Gastrocnemius medialis (tissue), 4 donors: ENCODE measurements at places on chromosomes 1 and 21.

DNA sequence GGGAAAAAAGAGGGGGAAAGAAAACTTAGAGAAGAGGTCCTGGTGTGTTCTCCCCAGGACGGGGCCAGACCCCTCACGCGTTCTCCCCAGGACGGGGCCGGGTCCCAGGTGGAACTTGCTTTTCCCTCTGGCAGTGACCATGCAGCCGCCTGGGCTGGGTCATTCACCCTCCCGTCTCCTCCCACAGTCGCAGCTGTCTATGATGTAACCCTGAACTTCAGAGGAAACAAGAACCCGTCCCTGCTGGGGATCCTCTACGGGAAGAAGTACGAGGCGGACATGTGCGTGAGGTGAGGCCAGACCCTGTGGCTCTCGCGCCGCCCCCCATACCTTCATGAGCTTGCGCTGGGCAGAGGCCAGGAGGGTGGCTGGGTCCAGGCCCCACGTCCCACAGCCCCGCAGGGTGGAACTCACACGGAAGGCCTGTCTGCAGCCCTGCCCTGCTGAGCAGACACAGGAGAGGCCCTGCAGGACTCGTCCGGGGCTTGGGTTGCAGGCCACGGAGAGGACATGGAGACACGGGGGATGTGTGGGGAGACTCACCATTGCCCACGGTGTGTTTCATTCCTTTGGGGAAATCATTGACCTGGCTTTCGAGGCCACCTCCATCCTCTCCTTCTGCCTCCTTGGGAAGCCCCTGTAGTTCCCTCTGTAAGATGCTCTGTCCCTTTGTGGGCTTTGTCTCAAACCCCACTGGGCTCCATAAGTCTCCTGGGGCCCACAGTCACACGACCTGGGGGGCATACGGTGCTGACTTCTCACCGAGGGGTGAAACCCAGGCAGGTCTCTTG is 40.7 kb upstream of the TRAPPC10 start:
- peak; percentile 83 for DNase-seq

DNA sequence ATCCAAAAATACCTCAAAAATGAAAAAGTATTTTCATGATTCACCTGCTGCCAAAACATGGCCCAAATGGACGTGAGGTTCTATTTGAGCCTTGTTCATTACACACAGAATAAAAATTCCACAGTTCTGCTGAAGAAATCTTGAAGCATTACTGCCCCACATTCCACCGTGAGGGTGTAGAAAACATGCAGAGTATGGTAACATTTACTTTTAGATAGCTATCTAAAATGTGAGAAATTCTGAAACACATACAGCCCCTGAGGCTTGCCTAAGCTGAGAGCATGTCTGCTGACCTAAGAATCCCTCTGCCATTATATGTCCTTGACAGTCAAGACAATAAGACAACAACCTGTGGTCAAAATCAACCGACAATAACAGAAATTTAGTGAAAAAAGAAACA is 186.5 kb downstream of the DSCAM start:
- no peak for DNase-seq

DNA sequence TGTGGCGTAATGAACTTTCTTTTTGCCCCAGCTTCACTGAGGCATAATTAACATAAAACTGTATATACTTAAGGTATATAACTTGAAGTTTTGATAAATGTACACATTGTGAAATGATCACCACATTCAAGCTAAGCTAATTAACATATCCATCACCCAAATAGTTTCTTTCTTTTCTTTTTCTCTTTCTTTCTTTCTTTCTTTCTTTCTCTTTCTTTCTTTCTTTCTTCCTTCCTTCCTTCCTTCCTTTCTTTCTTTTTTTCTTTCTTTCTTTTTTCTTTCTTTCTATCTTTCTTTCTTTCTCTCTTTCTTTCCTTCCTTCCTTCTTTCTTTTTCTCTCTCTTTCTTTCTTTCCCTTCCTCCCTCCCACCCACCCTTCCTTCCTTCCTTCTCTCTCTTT is 62.5 kb downstream of the XCL1 start:
- no peak for DNase-seq

DNA sequence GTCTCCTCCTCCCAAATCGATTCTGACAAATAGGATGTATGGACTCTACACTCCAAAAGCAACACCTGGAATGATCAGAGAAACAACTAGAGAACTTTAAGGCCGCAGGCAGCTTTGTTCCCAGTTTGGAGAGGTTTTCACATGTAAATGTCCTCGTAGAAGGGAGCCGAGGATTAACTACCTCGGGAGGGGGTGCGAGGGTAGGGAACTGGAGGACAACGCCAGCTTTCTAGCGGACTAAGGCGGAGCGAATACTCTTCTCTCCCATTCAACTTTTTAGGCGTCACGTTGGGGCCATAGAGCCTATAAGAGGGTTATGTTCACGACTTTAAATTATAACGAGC is 1.2 kb downstream of the SCAF4 start:
- DNase-seq = no peak

DNA sequence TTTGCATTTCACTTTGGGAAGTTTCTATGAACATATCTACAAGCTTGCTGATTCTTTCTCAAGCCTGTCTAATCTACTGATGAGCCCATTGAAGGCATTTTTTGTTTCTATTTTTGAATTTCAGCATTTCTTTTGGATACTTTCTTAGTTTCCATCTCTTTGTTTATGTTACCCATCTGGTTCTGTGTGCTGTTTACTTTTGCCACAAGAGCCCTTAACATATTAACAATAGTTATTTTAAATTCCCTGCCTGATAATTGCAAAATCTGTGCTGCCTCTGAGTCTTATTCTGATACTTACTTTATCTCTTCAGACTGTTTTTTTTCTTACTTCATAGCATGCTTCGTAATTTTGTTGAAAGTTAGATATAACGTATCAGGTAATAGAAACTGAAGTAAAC is 75.8 kb upstream of the ZRANB2 start:
- DNase-seq = no peak

DNA sequence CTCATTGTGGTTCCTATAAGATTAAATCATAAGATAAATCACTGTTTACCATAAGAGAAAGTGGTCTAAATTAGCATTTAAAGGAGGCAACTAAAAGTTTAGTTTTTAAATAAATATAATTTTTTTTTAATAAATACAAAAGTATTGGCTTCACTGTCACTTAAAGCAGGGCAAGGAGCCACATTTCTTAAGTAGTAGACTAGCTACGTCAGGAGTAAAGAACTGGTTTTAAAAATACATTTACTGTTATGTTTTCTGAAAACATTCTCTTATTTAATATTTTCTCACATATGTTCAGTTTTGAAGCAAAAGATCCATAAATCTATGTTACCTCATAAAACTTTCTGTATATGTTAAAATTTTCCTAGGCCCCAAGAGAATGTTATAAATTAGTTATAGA is 2.2 kb downstream of the ANGPTL1 start:
- no peak for DNase-seq

DNA sequence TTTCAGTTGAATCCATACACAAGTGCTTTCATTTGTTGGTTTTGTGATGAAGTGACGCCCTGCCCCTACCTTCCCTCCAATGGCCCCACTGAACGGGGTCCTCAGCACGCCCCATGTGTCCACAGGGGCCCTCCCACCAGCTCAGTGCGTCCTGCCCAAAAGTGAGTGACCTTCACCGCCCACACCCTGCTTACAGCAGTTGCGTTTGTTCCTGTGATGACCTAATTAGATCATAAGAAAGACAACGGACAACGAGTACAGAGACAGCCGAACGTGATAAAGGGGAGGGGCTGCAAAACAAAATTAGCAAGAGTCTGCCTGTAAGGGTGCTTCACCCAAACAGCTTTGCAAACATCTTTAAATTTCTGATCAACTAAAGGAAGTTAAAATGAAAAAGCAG is 38.2 kb upstream of the RIPK4 start:
- no peak for DNase-seq

- no peak for DNase-seq
Observed at GRCh38 chr1:244409701-244410100, 42.0 kb downstream of the ADSS2 start.

DNA sequence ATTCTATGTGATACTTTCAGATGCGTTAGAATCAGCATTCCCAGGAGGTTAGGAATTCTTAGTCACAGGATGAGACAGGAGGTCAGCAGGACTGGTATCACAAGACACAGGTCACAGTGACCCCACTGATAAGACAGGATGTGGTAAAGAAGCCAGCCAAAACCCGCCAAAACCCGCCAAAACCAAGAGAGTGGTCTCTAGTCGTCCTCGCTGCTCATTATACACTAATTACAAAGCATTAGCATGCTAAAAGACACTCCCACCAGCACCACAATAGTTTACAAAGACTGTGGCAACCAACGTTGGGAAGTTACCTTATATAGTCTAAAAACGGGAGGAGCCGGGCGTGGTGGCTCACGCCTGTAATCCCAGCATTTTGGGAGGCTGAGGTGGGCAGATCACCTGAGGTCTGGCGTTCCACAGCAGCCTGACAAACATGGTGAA is 13.9 kb upstream of the ACTA1 start:
- no peak for DNase-seq

GRCh38 chr1:50265790-50266314 is 157.1 kb downstream of the ELAVL4 start:
- peak; percentile 37 for DNase-seq

DNA sequence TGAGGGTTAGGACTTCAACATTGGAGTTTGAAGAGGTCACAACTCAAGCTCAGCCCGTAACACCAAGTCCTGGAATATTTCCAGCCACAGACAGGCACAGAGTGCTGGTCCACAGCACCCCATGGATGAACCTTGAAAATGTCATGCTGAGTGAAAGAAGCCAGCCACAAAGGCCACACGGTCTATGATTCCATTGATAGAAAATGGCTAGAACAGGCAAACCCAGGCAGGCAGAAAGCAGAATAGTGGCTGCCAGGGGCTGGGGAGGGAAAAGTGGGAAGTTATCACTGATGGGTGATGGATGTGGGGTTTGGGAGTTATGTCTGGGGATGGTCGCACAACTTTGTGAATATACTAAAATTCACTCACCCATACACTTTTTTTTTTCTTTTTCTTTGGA is 21.3 kb downstream of the MX1 start:
- no peak for DNase-seq

DNA sequence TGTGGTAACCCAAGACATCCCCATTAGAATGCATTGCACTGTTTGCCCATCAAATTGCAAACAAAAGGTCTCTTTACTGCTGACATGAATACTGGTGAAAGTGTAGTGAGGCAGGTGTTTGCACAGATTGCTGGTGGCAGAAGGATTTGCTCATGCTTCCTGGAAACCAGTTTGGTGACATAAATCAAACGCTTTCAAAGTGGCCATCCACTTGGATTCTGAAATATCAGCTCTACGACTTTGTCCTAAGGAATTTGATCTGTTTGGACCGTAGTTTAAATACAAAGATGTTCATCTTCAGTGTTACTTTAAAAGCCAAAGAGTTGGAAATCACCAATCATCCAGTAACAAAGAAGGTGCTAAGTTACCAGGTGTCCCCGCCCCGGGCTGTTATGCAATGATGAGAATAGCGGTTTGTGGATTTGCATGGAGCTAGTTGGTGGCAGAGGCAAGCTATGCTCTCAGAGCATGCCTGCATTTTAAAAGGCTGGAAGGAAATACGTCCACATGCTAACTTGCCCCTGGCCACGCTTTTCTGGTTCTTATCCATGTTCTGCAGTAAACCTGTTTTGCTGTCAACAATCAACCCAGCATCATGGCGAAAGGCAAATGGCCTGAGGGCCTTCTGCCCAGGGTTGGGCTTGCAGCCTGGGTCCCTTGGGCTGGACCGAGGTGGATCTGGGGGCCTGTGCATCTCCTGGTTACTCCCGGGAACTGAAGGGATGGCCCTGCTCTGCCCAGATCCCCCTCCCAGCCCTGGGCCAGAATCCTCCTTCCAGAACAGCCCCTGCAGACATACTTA is 49.2 kb downstream of the UMODL1 start:
- no peak for DNase-seq

DNA sequence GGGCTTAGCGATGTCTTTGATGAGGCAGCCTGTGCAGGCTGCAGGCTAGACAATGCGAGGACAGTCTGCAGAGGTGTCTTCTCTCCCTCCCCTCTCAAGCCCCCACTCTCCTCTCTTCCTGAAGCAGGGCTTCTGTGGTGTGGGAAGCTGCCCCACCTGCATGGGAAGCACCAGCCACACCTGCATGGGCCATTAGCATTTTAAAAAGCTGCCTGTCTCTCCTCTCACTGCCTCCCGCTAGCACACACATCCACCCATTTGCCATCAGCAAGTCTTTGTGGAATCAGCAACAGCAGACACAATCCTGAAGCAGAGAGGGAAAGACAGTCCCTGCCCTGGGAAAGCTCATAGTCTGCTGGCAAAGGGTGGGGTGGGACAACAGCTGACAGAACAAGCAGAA is 53.1 kb downstream of the NAV1 start:
- DNase-seq = no peak

DNA sequence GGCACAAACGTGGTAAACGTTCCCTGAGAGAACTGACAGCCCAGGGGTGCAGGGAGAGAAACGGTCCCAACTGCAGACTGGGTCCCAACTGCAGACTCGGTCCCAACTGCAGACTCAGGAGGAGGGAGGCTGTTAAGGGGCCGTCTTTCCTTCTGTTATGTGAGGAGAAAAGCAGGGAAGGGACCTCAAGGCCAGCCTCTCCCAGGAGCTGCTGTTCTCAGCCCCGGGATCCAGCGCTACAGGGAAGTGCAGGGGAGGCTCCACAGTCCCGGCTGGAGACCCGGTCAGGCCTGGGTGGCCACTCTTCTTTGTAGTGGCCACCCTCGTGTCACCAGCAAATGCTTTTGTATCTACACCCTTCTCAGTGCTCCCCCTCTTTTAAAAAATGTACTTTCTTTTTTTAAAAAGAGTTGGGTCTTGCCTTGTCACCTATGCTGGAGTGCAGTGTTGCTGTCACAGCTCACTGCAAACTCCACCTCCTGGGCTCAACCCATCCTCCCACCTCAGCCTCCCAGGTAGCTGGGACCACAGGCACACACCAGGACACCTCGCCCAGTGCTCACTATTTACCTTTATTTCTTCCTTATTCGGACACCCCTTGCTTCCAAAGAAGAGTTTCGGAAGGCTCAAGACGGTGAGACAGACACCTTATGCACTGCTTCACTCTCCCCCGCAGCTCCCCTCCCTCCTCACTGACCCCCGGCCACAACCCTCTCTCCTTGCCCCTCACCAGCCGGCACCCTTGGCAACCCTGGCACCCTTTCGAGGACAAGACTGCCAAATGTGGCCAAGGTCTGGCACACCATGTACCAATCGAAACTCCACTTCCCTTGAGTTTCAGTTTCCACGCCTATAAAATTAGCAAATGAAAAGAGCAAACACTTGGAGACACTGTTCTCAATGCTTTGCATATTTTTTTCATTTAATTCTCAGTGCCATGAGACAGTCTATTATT is 21.8 kb downstream of the CAPN2 start:
- no peak for DNase-seq
